MM.1S (cell line): ENCODE measurements at places on chromosomes 4 and X.
A peak's percentile ranks its signal among the peaks of the same experiment; 100 is the strongest.

- no peaks in the 10 kb centered on the region for H3K36me3 ChIP-seq
- peak overlapping the region; percentile 31 for H3K27ac ChIP-seq
- no peaks in the 10 kb centered on the region for H3K4me1 ChIP-seq
Measured at GRCh38 chrX:23557070-23557469, 110.2 kb upstream of the PRDX4 start.

- no peaks in the 10 kb centered on the region for H3K4me1 ChIP-seq
- no peak for DNase-seq
- H3K27ac ChIP-seq: no peak overlapping the region
- H3K4me3 ChIP-seq: no peak overlapping the region
- H3K27me3 ChIP-seq: no peaks in the 10 kb centered on the region
Measured at GRCh38 chr4:110617646-110618580, 5.0 kb downstream of the PITX2 start.

DNA sequence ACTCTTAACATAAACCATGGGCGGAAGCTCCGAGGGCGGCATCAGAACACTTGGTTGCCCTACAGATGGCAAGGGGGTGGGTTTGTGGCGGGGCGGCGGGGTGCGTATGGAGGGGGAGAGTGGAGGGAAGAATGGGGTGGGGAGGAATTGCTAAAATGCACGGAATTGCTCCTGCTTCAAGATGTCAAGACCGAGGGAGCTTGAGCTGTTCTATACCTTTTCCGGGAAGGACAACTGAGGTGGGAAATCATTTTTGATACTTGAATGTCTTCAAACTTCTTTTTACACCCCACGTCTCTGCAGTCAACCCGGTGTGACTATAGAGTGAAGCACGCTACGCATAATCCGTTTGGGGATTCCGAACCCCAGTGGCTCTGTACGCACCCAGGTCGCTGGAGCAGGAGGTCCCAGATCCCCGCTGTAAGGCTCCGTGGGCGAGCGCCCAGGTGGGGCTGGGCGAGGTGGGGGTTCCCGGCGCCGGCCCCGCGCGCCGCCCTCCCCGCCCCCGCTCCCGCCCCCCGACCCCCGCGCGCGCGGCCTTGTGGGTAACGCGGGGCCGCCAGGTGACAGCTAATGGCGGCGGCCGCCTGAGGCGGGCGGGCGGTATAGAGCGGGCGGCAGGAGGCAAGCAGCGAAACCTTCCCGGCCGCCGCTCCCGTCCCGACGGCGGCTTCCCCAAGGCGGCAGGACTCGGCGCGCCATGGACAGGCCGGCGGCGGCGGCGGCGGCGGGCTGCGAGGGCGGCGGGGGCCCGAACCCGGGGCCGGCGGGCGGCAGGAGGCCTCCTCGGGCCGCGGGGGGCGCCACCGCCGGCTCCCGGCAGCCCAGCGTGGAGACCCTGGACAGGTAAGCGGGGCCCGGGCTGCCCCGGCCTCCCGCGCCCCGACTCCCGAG is at the start of gene MTMR1:
MTMR1 (plus strand) TSS at position 566 of the 894 bp plus-strand sequence; CDS start at position 701, 135 bp downstream.
- peak within 1 kb of the TSS; percentile 63 for H3K4me3 ChIP-seq
- H3K27ac ChIP-seq: peak within 1 kb of the TSS; percentile 63; the same call in 1 of the 2 replicates
- no peaks in the 10 kb centered on the region for H3K36me3 ChIP-seq
- no peaks in the 10 kb centered on the region for H3K27me3 ChIP-seq

DNA sequence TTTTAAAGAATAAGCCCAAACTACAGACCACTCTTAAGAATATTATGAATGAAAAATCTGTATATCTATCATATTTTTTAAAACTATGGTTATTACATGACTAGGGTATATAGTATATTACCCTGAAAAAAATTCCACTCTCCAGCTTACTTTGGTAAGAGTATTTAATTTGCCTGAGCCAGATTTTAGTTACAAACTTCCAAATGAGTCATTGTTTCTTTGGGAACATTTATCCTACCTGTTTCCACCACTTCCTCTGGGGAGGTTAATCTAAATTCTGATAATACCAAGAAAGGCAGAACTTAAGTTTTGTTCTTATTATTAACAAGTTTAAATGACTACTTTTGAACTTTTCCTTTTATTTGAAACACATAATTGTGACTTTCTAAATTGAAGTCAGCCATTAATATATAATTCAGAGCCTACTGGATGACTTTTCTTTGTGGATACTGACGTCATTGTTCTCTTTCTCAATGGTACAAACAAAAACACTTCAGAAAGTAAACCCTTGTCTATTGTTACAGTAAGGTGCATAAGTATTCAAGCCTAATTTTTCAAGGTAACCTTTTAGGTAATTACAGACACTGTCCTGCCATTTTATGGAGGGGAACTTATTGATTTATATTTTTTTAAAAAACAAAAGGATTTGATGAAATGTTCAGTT is 135.6 kb upstream of the TLL1 start:
- no peaks in the 10 kb centered on the region for H3K36me3 ChIP-seq
- DNase-seq: no peak
- H3K27me3 ChIP-seq: no peaks in the 10 kb centered on the region
- no peak overlapping the region for H3K27ac ChIP-seq
- no peaks in the 10 kb centered on the region for H3K4me1 ChIP-seq

- H3K4me3 ChIP-seq: peak within 1 kb of the TSS; percentile 77
- H3K36me3 ChIP-seq: no peaks in the 10 kb centered on the region
- H3K27ac ChIP-seq: peak within 1 kb of the TSS; percentile 63
- peaks cover 11% of the 10 kb centered on the region; the same call in 1 of the 2 replicates for H3K4me1 ChIP-seq
Measured at GRCh38 chrX:104165894-104166734, at the start of gene FAM199X. Gene FAM199X (plus strand): TSS chrX:104166453. CDS start chrX:104166786, 333 bp downstream.

- H3K4me1 ChIP-seq: no peaks in the 10 kb centered on the region
- H3K36me3 ChIP-seq: no peaks in the 10 kb centered on the region
- no peak overlapping the region for H3K4me3 ChIP-seq
- DNase-seq: no peak
- H3K27me3 ChIP-seq: no peaks in the 10 kb centered on the region
- H3K27ac ChIP-seq: no peak overlapping the region
Measured at GRCh38 chr4:78707268-78707667, 68.9 kb upstream of the BMP2K start.
